Fibroblast of the aortic adventitia (primary cell): ENCODE measurements at places on chromosomes 2 and 18.

DNA sequence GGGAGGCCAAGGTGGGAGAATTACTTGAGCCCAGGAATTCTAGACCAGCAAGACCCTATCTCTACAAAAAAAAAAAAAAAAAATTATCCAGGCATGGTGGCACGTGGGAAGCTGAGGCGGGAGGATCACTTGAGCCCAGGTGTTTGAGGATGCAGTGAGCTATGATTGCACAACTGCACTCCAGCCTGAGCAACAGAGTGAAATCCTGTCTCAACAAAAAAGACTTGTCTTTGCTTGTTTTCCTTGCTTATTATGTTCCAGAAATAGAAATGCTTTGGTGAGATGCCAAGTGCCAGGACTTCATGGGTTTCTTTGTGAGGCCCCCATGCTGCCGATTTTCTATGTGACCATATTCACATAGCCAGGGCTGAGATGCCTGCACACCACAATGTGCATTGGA is 9.0 kb downstream of the DCDC2C start:
- no peak for DNase-seq

DNA sequence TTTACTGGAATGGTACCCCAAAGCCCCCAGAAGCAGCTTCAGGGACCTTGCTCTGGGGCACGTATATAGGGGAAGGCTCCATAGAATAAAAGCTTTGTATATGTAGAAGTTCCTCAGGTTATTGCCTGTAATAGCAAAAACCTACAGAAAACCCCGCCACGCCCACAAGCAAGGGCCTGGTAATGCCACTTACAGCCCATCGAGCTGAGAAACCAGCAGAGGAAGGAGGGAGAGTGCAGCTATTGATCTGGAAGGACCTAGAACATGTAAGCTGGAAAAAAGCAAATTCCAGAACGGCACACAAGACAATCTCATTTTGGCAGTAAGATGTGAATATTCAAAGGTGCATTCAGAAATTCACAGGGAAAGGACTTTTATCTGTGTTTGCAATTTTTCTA is 15.8 kb downstream of the HS1BP3 start:
- DNase-seq, result no peak

DNA sequence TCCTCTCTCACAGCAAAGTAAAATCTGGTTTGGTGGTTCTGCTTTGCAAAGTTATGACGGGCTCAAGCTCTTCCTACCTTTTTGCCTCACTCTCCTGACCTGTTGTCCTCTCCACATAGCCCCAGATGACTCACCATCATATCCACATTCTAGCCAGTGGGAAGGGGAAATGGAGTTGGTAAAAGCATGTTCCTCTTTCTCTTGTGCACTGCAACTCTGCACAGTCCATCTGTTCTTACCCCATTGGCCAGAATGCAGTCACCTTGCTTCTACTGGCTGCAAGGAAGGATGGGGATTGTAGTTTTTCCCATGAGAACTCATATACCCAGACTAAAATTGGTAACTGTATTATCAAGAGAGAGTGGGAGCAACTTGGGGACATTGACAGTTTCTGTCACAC is 50.4 kb upstream of the SMIM21 start:
- no peak for DNase-seq

DNA sequence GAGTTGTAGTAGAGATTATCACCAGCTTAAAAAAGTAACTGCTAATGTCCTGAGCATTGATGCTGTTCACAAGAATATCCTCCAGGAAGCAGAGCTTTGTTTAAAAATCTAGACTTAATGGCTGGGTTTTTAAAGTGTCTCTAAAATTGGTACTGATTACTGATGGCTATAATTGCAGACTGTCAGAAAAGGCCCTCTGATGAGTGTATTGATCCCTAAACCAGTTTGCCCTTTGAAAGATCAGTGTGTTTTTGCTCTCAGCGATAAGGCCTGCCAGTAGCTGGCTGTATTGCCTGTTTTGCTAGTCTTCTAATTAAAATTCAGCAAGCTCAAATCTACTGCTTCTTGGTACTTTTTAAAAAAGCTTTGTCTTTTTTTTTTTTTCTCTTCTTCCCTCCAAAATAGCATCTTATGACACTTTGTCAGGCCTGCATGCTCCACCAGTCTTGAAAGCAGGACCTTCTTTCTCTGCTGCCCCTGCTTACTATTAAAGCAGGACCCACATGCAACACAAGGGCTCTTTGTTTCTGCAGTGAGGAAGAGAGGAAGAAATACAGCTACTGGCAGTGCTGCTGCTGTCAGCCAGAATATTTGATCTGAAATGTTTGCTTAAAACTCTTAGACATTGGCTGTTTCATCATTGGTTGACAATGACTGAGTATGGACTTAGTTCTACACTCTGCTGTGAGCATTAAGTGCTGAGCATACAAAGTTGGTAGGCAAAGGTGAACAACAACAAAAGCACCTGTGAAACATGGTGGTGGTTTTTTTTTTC is 1.8 kb downstream of the SEC11C start:
- DNase-seq, result no peak

GRCh38 chr2:235520787-235521186 is 26.9 kb downstream of the AGAP1 start:
- no peak for DNase-seq

- peak; percentile 83 for DNase-seq
Measured at GRCh38 chr2:234249873-234250272, 199.4 kb downstream of the SPP2 start.

GRCh38 chr18:44742718-44743311 is 62.1 kb downstream of the SETBP1 start:
- DNase-seq, result peak; percentile 79

- DNase-seq, result no peak
Measured at GRCh38 chr2:39640107-39640506, 25.6 kb upstream of the TMEM178A start.

GRCh38 chr2:118242216-118242615 is 153.9 kb downstream of the INSIG2 start:
- no peak for DNase-seq

DNA sequence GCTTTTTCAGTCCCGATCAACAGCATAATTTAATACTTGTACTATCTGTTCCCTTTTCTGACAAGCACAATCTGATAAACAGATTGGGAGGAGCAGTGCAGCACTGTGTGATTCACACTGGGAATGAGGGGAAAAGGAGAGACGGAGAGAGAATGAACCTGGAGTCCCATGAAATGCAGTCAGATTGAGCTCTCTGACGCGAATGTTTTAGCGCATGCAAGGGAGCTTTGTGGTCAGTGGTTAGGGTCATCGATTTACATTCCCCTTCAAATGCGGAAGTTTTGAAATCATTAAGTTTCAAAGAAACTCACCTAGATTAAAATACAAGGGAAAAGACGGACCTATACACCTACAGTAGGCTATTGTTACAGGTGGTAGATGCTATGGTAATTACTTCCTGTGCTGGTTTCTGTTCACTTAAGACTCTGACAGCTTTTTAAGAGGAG is 99.6 kb downstream of the KCTD1 start:
- DNase-seq, result no peak

GRCh38 chr2:84846041-84846663 is 34.7 kb downstream of the TRABD2A start:
- peak; percentile 48 for DNase-seq

DNA sequence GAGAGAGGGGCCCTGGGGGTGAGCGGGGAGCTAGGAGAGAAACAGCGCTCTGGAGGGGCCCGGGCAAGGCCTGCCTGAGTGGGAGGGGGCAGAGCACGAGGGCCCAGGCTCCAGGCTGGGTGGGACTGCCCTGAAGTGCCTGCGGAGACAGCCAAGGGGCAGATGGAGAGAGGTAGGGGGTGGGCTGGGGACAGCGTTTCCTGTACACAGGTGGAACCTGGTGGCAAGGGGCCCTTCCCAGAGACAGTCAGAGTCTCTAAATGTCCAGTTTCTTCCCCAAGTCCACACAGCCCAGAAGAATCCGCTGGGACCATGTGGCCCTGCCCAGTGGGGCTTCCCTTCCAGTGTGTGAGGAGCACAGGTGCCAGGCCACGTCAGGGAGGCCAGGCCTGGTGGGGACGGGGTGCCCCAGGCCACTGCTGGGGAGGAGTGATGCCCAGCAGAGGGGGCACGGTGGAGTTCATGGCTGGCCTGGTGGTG is 1.7 kb upstream of the GPR35 start:
- DNase-seq, result no peak

GRCh38 chr18:944440-944839 is 39.8 kb downstream of the ADCYAP1 start:
- DNase-seq, result peak; percentile 78

DNA sequence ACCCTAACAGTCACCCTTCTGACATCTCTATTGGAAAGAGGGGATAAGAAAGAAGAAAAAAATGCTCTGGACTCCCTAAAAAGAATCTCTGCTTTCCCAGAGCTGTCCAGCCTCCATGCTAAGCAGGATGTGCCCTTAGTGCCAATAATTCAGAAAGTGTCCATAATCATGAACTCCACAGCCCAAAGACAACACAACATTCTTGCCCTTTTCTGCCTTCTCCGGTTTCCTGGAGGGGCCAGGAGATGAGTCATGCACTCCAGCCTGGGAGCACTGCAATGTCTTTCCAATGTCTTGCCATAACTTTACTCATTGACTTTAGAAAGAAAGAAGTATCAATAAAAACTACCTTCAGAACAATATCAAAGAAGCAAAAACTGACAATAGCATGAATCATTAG is 44.0 kb downstream of the KLF7 start:
- peak; percentile 81 for DNase-seq

GRCh38 chr2:169362894-169363559 is 693 bp upstream of the LRP2 start:
- peak; percentile 9 for DNase-seq

DNA sequence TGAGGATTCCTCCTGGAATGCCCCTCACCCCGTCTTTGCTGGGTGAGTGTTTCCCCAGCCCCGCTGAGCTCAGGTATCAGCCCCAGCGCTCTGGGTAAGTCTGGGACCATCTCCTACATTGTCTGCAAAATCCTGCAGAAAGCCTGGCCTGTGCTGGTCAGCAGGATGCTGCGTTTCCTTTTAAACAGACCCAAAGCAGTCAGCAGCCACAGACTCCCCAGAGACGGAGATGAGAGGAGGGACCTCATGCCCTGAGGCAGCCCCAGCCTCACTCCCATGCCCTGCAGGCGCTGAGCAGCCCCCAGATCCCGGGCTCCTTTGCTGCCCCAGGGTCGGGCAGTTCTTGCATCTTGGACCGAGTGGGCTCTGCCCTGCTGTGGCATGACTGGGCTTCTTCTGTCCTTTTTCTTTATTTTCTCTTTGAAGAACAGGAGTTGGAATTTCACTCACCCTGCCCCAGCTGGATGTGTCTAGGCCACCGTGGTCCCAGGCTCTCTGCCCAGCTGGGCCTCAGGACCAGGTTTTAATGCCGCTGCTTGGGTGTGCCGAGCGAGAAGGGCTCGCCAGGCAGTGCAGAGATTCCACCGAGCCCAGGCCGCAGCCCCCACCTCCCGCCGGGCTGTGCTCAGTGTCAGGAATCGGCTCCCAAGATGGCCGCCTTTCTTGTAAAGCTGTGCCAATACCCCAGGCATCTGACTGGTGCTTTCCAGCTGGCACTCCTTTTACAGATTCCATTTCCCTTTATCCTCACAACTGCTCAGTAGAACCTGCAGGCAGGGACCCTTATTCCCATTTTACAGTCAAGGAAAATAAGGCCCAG is 43.6 kb downstream of the ODC1 start:
- DNase-seq, result peak; percentile 37

- DNase-seq, result no peak
Measured at GRCh38 chr2:48507111-48507510, 22.8 kb upstream of the STON1 start.

- DNase-seq, result peak; percentile 22
Measured at GRCh38 chr18:73487966-73488365, 620.2 kb upstream of the NETO1 start.

- peak; percentile 2 for DNase-seq
Measured at GRCh38 chr18:61282926-61283325, 50.3 kb upstream of the CDH20 start.

GRCh38 chr2:43676322-43677050 is at the start of gene C1GALT1C1L:
Gene C1GALT1C1L (minus strand): TSS chr2:43676429. CDS start chr2:43676322, 107 bp downstream.
- DNase-seq, result peak; percentile 50

DNA sequence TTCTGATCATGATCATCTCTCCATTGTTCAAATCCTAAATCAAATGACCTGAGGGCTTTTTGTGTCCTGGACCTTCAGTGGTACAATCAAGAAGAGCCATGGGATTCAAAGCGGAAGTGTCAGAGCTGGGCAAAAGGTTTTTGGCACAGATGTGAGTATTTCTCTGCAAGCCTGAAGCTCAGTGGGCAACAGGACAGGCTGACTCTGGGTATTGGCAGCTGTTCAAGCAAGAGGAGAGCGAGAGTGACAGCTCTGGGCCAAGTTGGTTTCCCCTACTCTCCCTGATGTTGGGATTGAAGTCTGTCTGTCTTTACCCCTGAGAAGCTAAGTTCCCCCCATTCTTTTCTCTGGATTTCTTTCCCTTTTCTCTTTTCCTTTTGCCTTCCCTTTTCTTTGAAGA is 33.3 kb downstream of the DSEL start:
- DNase-seq, result no peak

GRCh38 chr2:55949613-55950012 is 26.0 kb upstream of the EFEMP1 start:
- DNase-seq, result no peak

- no peak for DNase-seq
Measured at GRCh38 chr2:10490806-10491291, 42.7 kb upstream of the ODC1 start.

DNA sequence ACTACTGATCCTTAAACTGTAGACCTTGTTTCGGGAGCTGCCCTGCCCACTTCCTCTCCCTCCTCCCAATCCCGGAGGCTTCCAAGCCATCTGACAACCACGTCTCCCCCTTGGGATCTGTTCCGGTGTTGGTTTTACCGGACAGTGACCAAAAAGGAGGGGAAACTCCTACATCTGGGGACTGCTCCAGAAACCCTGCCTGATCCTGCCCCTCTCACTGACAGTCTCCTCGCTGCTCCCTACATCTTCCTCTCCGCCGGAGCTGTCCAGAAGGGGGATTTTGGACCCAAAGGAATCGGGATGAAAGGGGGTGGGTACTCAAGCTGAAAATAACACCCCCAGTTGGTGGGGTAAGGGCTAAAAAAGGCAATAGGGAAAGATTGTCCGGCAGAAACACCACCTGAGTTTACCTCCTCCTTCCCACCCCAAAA is 1.5 kb downstream of the INO80D start:
- DNase-seq, result peak; percentile 74

DNA sequence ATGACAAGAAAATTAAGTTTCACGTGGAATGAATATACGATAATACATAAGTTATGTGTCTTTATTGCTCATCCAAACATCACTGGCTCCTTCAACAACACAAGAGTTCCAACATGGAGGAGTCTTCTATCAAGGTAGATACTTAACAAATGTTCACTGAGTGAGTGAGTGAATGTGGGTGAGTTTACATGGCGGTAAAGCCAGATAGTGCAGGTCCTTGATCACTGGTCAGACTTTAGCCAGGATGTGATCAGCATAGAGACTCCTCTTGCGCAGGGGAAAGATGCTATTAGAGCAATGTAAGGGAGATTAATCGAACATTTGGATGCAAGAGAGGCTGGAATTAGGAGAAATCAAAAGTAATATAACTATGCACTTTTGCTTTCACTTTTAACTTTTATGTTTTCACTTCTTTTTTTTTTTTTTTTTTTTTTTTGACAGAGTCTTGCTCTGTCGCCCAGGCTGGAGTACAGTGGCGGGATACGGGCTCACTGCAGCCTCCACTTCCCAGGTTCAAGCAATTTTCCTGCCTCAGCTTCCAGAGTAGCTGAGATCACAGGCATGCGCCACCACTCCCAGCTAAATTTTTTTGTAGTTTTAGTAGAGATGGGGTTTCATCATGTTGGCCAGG is 249.0 kb upstream of the ID2 start:
- no peak for DNase-seq
